A673 (cell line): ENCODE measurements at places on chromosomes 12 and 14. TPM values are rescaled to one million over a fixed set of nuclear protein-coding genes. Genes with fewer than 3 reads are reported as not detected.

Gene GPR68
- total RNA-seq = 0.15 and 0.30 TPM in 2 replicates

Gene LRP1
- 31.0 and 43.6 TPM in 2 replicates for total RNA-seq

Gene EIF4B
- total RNA-seq = 393 and 400 TPM in 2 replicates

Gene APOF
- total RNA-seq = not detected in 2 replicates

Gene TMEM253
- total RNA-seq = 0.48 and 0.49 TPM in 2 replicates

Gene POTEG
- not detected in 2 replicates for total RNA-seq

Gene PAX9
- total RNA-seq = 23.4 and 26.2 TPM in 2 replicates

Gene P2RX2
- total RNA-seq = 0.17 TPM in 1 of 2 replicates, not detected in the other

Gene ART4
- not detected in 2 replicates for total RNA-seq

Gene TAC3
- total RNA-seq = 0.79 TPM in 1 of 2 replicates, not detected in the other

GRCh38 chr12:19088606-19089005, 40.9 kb upstream of the PLEKHA5 start:
- no peak overlapping the region for H3K4me3 ChIP-seq
- DNase-seq = no peak
- no peaks in the 10 kb centered on the region for H3K4me1 ChIP-seq
- H3K27ac ChIP-seq = no peak overlapping the region
- no peaks in the 10 kb centered on the region for H3K36me3 ChIP-seq

GRCh38 chr14:78700236-78700635, 530.1 kb downstream of the NRXN3 start:
- DNase-seq = peak; percentile 4
- H3K36me3 ChIP-seq = no peaks in the 10 kb centered on the region
- no peak overlapping the region for H3K4me3 ChIP-seq
- no peaks in the 10 kb centered on the region for H3K27me3 ChIP-seq
- H3K4me1 ChIP-seq = no peaks in the 10 kb centered on the region

DNA sequence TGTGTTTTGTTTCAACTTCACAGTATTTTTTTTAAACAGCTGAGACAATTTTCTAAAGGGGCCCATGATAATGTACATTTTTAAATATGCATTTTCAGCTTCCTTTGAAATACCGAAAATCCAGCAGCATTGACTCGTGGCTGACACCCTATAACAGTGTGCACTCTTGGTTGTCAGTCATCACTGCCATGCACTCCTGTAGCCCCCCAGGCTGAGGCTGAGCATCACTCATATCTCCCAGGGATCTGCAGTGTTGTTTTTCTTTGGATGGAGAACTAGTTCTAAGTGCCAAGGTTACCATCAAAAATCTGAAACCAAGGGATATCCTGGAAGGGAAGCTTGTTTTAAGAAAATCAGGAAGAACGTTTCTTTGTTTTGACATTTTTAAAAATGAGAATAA, 81.2 kb downstream of the C14orf132 start:
- H3K4me1 ChIP-seq = peaks cover 6% of the 10 kb centered on the region
- no peak overlapping the region for H3K4me3 ChIP-seq
- no peak for DNase-seq

GRCh38 chr12:104603545-104603973, 146.8 kb downstream of the CHST11 start:
- no peaks in the 10 kb centered on the region for H3K27me3 ChIP-seq
- H3K4me1 ChIP-seq = peaks cover 6% of the 10 kb centered on the region
- DNase-seq = no peak

DNA sequence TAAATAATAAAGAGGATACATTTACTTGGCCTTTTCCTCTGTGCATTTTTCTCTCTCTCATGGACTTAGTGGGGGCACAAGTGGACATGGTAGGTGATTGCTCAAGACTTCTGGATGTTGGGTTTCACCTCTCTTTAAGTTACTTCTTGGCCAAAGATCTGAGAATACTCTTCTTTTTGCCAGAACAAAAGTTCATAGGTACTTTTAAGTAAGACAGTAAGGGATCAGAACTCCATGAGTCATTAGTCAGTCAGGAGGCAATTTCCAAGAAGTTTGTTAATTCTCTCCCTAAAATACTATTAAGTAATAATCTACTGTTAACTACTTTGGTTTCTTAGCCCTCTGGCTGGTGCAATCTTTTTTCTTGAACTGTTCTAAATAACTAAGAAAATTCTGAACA, 84.2 kb downstream of the GRIP1 start:
- peaks cover 91% of the 10 kb centered on the region for H3K27me3 ChIP-seq
- peaks cover 21% of the 10 kb centered on the region for H3K4me1 ChIP-seq
- no peak for DNase-seq
- no peak overlapping the region for H3K4me3 ChIP-seq
- no peaks in the 10 kb centered on the region for H3K36me3 ChIP-seq

- no peak overlapping the region for H3K4me3 ChIP-seq
- H3K36me3 ChIP-seq = no peaks in the 10 kb centered on the region
- H3K27ac ChIP-seq = no peak overlapping the region
- no peaks in the 10 kb centered on the region for H3K27me3 ChIP-seq
Measured at GRCh38 chr14:92789457-92790089, 4.5 kb upstream of the GOLGA5 start.

DNA sequence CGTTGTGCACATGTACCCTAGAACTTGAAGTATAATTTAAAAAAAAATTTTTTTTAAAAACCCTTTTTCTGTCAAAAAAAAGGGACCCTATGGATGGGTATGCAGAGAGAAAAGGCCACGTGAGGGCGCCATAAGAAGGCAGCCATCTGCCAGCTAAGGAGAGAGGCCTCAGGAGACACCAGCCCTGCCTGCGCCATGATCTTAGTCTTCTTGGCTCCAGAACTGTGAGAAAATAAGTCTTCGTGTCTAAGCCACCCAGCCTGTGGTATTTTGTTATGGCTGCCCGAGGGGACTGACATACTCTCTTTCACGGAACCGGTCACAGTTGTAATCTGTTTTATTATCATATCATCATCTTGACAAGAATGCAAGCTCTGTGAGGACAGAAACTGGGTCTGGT, 174.8 kb downstream of the EFCAB11 start:
- no peak for DNase-seq
- no peak overlapping the region for H3K4me3 ChIP-seq
- no peak overlapping the region for H3K27ac ChIP-seq
- no peaks in the 10 kb centered on the region for H3K36me3 ChIP-seq
- H3K27me3 ChIP-seq = no peaks in the 10 kb centered on the region
- H3K4me1 ChIP-seq = peaks cover 13% of the 10 kb centered on the region

GRCh38 chr14:104109731-104110361, 24.3 kb downstream of the ASPG start:
- no peak overlapping the region for H3K4me3 ChIP-seq
- no peaks in the 10 kb centered on the region for H3K36me3 ChIP-seq
- no peak overlapping the region for H3K27ac ChIP-seq
- H3K4me1 ChIP-seq = no peaks in the 10 kb centered on the region
- peaks cover 15% of the 10 kb centered on the region for H3K27me3 ChIP-seq
- no peak for DNase-seq

DNA sequence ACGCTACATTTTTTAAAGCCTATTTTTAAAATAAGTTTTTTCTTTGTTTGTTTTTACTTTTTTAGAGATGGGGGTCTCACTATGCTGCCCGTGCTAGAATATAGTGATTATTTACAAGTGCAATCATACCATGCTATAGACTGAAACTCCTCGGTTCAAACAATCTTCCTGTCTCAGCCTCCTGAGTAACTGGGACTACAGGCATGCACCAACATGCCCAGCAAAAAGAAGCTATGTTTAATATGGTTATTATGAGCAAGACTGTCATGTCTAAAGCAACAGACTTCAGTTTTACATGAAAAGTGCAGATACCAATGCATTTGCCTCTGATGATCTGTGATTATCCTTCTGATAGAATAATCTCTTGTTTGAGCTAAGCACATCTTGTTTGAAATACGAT, 45.6 kb upstream of the SGPP1 start:
- DNase-seq = no peak
- H3K4me1 ChIP-seq = no peaks in the 10 kb centered on the region
- no peaks in the 10 kb centered on the region for H3K36me3 ChIP-seq
- no peak overlapping the region for H3K27ac ChIP-seq
- H3K4me3 ChIP-seq = no peak overlapping the region

- H3K4me3 ChIP-seq = no peak overlapping the region
- H3K36me3 ChIP-seq = no peaks in the 10 kb centered on the region
- H3K4me1 ChIP-seq = no peaks in the 10 kb centered on the region
- no peak overlapping the region for H3K27ac ChIP-seq
- H3K27me3 ChIP-seq = no peaks in the 10 kb centered on the region
Measured at GRCh38 chr14:49733836-49734235, 34.1 kb upstream of the KLHDC2 start.

DNA sequence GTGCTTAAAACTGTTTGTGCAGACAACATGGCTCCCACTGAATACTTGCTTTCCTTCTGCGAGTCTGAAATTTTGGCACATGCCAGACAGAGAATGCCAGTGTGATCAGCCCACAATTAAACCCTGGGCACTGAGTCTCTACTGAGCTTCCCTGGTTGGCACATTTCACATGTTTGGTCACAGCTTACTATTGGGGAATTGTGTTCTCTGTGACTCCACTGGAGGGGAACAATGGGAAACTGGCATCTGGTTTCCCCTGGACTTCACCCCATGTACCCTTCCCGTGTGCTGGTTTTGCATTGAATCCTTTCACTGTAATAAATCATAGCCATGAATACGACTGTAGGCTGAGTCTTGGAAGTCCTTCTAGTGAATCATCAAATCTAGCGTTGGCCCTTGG, 64.9 kb downstream of the EFCAB11 start:
- no peak overlapping the region for H3K27ac ChIP-seq
- H3K27me3 ChIP-seq = no peaks in the 10 kb centered on the region
- no peaks in the 10 kb centered on the region for H3K36me3 ChIP-seq
- DNase-seq = no peak
- H3K4me1 ChIP-seq = no peaks in the 10 kb centered on the region
- no peak overlapping the region for H3K4me3 ChIP-seq

- no peak overlapping the region for H3K4me3 ChIP-seq
- peaks cover 24% of the 10 kb centered on the region for H3K4me1 ChIP-seq
- no peak overlapping the region for H3K27ac ChIP-seq
- peak; percentile 42 for DNase-seq
Measured at GRCh38 chr12:104551313-104551931, 94.7 kb downstream of the CHST11 start.

DNA sequence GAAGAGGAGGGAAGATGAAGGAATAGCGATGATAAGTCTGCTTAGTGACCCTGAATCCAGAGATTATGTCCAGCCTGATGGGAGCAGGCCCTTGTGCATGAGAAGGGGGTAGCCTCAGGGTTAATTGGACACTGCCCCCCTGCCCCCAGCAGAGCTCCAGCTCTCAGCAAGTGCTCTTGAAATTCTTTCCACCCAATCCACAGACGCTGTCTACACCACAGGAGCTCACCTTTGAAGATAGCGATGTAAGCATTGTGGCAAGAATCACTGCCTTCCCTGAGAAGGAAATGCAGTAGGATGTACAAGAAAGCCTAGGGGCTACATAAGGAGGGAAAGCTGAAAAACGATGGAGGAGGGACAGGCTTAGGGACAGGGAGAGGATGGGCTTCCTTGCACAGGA, 39.4 kb downstream of the CRACR2A start:
- H3K4me1 ChIP-seq = peaks cover 35% of the 10 kb centered on the region
- H3K4me3 ChIP-seq = no peak overlapping the region
- H3K27me3 ChIP-seq = peaks cover 79% of the 10 kb centered on the region
- H3K36me3 ChIP-seq = no peaks in the 10 kb centered on the region

DNA sequence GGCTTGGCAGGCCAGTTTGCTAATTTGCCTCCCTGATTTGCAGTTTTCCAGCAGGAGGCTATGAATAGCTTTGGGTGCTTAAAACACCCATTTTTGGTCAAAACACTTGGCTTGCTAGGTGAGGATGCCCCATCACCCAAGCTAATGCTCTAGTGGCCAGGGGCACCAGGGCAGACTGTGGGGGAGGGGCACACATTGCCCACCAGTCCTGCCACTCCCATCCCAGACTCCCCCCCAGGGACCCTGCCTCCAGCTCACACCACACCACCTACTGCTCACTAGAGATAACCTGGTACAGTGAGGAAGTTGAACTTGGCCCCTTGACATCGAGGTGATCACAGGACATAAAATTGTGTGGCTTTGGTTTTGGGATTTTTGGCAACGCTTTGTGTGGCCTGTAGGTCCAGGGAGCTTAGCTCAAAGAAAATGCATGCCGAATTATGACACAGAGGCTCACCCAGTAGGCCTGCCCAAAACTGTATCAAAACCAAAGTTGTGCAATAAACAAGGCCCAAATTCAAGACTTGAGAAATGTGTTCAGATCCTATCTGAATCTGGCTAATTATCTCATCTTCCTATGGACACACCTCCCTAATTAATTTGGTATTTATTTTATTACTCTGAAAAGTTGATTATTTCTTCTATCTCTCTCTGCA, 4.3 kb downstream of the NUAK1 start:
- H3K27me3 ChIP-seq = peaks cover 24% of the 10 kb centered on the region
- no peaks in the 10 kb centered on the region for H3K36me3 ChIP-seq
- no peak overlapping the region for H3K4me3 ChIP-seq
- DNase-seq = no peak
- H3K4me1 ChIP-seq = no peaks in the 10 kb centered on the region

GRCh38 chr14:70897464-70897863, 9.8 kb upstream of the PCNX1 start:
- no peak overlapping the region for H3K27ac ChIP-seq
- no peaks in the 10 kb centered on the region for H3K36me3 ChIP-seq
- H3K4me3 ChIP-seq = no peak overlapping the region
- H3K27me3 ChIP-seq = no peaks in the 10 kb centered on the region
- no peak for DNase-seq

DNA sequence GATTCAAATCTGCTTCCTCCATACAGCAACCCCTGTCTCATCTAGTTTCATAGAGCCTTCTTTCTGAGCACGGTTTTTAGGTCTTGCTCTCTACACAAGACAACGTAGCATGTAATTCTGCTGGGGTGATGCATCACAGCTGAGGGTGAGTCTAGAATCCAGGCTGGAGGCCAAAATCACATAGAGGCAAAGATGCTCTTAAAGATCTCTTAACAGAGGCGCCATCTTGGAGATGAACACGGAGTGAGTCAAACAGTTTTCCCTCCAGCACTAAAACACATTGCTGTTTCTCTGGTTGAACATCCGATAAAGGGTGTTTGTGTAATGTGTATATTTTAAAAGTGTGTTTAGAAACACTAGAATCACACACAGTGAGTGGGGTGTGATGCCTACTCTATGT, 78.9 kb downstream of the NOS1 start:
- DNase-seq = no peak
- no peaks in the 10 kb centered on the region for H3K4me1 ChIP-seq
- H3K27me3 ChIP-seq = no peaks in the 10 kb centered on the region
- H3K27ac ChIP-seq = no peak overlapping the region

- H3K27me3 ChIP-seq = no peaks in the 10 kb centered on the region
- no peak for DNase-seq
- no peaks in the 10 kb centered on the region for H3K36me3 ChIP-seq
- H3K4me1 ChIP-seq = no peaks in the 10 kb centered on the region
Measured at GRCh38 chr14:89720741-89721729, 233.5 kb downstream of the EFCAB11 start.

DNA sequence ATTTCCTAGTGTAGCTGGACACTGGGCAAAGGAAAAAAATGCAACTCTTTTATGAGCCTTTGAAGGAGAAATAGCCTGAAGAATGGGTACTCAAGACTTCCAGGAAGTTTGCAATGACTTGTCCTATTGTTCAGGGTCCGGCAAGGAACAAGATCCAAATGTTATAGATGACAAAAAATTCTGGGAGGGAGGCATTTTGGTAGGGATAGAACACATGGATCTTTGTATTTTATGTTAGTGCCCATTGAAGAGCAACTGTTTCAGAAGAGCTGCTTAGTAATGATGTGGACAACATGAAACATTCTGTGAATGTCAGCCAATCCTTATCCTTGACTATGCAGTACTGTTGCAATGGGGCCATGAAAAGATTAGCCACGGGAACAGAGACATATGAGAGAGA, 138.0 kb downstream of the MGAT4C start:
- no peak for DNase-seq
- no peaks in the 10 kb centered on the region for H3K4me1 ChIP-seq
- H3K4me3 ChIP-seq = no peak overlapping the region
- H3K27ac ChIP-seq = no peak overlapping the region

GRCh38 chr12:32273063-32273522, 126.3 kb upstream of the FGD4 start:
- H3K4me1 ChIP-seq = peaks cover 42% of the 10 kb centered on the region
- H3K27ac ChIP-seq = peak overlapping the region; percentile 47
- H3K36me3 ChIP-seq = no peaks in the 10 kb centered on the region
- H3K4me3 ChIP-seq = no peak overlapping the region
- no peaks in the 10 kb centered on the region for H3K27me3 ChIP-seq
